ENCODE measurements at places on chromosomes 6 and 20.

DNA sequence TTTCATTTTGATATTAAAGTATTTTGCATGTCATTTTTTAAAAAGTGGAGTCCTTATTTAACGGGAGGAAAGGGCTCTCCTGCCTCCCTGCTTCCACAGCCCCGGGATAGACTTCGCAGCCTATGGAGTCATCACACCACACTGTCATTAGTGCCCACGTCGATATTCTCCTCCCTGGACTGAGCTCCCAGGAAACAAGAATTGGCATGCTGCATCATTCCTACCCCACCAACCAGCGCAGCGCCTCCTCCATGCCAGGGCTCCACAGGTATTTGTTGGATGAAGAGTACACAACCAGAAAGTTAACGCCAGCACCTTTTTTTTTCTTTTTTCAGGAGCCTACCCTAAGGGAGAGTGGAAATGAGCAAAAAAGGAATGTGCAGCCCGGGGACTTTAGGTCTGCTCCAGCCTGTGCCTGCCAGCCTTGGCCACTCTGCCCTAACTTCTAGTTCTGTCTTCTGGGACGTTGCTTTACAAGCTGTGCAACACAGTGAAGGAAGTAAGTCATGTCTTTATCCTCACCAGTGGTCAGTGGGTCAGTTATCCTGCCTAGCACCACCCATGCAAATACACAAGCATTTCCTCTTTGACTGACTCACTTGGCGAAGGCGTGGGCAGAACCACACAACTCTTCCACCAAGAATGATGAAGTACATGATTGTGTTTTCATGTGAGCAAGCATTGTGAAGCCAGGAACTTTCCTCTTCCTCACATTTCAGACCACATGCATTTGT lies 180.7 kb upstream of the UST start:
- no peak for DNase-seq

- DNase-seq: no peak
Observed at GRCh38 chr6:156250593-156250992, 526.6 kb upstream of the ARID1B start.

DNA sequence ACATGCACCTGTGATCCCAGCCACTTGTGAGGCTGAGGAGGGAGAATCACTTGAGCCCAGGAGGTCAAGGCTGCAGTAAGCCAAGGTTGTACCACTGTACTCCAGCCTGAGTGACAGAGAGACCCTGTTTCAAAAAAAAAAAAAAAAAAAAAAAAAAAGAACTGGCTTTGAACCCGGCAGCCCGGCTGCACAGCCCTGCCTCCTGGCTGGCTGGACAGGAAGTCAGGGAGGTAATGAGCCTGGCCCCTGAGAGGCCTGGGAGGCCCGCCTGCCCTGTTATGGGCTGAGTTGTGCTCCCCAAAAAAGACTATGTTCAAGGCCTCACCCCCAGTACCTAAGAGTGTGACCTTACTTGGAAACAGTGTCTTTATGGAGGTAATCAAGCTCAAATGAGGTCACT lies 65.6 kb downstream of the ABHD12 start:
- DNase-seq: no peak

DNA sequence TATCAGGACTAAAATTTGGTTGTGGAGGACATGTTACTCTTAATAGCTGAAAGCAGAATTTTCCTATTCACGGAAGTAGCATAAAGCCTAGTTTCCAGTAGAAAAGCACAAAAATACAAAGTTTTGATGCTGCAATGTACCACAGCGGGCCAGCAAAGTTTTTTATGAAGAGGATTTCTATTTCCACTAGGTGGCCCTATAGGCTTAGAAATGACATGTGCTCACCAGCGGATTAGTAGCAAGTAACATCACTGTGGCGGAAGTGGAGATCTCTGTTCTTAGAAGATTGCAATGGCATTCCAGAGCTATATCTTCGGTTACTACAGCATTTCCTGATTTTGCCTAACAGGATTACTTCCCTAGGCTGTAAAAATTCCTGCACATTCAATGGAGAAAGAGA lies 1219.0 kb upstream of the EYS start:
- no peak for DNase-seq

DNA sequence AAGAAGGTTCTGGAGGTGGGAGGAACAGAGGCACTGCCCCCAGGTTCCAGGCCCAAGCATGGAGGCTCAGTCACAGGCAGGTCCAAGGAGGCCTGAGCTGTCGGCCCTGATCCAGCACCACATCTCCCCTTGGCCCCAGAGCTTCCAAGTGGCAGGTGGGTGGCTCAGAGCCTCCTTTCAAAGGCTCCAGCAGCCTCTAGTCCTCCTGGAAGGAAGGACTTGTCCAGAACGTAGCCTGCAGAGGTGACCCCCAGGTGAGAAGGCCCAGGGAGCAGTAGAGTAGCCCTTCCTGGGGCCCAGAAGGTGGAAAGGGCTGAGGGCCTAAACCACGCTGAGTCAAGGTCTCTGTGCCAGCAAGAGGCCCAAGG lies 7.7 kb downstream of the TFEB start:
- no peak for DNase-seq

- no peak for DNase-seq
Observed at GRCh38 chr6:150632785-150633485, 33.2 kb downstream of the PLEKHG1 start.

DNA sequence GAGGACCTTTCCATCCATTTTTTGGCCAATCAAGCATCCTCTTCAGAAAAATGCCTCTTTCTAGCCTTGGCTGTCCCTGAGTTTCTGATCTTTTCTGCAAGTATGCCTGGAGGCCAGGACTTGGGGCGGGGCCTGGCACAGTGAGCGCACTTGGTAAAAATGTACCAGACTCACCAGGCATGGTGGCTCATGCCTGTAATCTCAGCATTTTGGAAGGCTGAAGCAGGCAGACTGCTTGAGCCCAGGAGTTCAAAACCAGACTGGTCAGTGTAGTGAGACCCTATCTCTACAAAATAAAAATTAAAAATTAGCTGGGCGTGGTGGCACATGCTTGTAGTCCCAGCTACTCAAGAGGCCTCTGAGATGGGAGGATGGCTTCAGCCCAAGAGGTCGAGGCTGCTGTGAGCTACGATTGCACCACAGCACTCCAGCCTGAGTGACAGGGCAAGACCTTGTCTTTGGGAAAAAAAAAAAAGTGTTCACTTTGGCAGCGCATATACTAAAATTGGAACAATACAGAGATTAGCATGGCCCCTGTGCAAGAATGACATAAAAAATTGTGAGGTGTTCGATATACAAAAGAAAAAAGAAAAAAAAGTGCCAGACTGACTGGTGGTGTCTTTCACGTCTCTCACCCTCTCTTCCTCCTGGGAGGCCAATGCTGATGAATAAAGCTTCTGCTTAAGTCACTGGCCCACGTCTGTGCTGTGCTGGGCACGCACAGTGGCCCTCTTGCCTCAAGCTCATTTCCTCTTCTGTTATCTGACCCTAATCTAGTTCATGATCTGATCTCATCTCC lies 18.1 kb upstream of the SLC9A8 start:
- DNase-seq: no peak

DNA sequence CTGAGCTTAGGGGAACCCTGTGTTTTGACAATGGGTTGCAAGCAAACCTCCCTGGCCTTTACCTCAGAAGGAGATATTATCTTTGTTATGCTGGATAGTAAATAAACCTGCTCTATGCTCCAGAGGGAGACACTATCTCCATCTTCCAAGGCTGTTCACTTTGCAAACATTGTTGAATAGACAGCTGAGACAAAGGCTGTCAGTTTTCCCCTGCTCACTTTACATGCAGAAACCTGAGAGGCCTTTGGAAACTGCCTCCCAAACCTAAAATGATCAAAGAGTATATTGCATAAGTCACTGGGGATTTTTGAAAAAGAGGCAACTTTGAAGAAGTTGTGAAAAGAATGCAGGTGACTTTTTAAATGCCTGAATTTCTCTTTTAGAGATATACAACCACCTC lies 61.6 kb downstream of the MRAP2 start:
- DNase-seq: no peak

- peak; percentile 62 for DNase-seq
Observed at GRCh38 chr20:10511509-10512251, 76.6 kb downstream of the SLX4IP start.

DNA sequence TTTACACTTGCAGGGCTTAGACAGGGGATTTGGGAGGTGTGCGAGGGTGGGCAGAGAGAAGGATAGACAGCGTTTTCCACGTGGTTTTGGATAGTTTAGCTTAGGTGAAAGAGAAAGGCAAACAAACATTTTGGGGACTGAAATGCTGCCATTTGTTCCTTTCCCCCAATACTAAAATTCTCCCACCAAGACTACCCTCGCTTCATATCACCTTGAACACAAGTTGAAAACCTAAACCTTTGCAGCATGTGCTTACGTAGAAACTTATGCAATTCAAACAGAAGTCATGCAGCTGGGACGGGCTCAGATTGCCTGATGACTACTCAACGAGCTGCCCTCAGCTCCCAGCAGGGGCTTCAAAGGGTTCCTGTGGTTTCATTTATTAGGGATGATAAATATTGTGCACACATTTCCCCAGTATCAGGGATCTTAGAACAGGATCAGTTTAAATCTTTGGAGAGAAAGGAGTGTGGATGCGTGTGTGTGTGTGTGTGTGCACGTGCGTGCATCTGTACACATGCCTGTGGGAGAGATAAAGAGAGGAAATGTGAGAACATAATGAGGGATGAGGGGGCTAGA lies 77.3 kb downstream of the SLC22A23 start:
- peak; percentile 6 for DNase-seq

GRCh38 chr6:31060145-31060544 lies 49.9 kb downstream of the MUC22 start:
- no peak for DNase-seq

DNA sequence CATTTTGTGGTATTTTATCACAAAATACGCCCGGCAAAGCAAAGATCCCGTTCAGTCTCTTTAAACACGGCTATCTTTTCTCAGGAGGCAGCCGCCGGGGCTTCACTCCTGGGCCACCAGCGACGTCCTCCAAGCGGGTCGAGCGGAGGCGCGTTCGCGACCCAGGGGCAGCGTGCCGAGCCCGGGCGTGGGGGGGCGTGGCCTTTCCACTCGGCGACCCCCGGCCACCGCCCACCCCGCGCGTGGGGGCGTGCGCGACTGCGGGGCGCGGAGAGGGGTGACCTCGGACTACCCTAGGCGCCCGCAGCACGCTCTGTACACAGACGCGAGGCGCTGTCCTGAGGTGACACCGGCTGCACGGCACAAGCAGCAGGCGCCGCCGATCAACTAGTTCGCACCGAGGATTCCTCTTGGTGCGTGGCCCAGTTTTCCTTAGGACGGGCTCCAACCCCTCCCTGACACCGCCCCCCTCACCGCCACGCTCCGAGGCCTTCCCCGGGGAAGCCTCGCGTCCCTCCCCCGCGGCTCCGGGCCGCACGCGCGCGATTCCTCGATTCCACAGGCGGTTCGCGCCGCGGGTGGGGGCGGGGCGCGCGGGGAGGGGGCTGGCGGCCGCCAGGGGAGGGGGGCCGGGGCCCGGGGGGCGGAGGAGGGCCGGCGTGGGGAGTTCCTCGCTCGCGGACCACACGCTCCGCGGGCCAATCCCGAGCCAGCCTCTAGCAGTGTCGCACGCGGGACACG lies 1.1 kb upstream of the JARID2 start:
- peak; percentile 81 for DNase-seq

- DNase-seq: no peak
Observed at GRCh38 chr6:35719404-35719829, 17.4 kb upstream of the ARMC12 start.

DNA sequence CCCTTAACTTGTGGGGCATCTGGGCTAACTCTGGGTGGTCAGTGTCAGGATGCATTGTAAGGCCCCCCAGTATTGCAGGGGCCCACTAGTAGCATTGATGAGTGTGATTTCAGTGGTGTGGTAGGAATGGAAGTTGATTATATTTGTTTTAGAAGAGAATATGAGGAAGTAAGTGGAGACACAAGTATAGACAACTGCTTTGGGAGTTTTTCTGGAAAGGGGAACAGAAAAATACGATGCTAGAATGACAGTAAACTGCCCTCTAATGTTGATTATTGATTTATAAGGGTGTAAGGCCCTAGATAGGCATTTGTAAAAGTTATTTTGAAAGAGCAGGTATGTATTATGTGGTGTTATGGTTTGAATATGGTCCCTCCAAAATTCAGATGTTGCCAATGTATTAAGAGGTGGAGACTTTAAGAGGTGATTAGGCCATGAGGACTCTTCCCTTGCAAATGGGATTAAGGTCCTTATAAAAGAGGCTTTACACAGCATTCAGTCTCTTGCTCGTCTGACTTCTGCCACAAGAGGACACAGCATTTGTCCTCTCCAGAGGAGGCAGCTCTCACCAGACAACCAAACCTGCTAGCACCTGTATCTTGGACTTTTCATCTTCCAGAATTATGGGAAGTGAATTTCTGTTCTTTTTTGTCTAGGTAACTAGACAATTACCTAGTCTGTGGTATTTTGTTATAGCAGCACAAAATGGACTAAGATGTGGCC lies 135.9 kb upstream of the DTNBP1 start:
- DNase-seq: no peak

DNA sequence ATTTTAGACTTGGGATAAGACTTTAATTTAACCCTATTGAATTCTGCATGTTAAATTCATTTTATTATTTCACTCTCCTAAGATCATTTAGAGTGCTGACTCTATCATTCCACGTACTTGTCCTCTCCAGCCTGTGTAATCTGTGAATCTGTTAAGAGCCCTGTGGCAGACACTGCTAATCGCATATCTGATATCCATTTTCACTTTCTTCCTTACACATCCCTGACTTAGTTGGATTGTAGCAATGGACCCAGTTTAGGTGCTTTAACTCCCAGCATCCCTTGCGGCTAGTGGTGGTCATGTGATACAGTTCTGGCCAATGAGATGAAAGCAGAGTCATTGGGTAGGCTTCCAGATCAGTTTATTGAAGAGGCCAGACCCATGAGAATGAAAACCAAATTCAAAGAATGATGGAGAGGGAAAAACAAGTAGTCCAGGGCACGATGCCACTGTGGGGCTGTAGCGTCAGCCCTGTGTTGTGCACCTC lies 57.2 kb upstream of the SOX4 start:
- DNase-seq: no peak

DNA sequence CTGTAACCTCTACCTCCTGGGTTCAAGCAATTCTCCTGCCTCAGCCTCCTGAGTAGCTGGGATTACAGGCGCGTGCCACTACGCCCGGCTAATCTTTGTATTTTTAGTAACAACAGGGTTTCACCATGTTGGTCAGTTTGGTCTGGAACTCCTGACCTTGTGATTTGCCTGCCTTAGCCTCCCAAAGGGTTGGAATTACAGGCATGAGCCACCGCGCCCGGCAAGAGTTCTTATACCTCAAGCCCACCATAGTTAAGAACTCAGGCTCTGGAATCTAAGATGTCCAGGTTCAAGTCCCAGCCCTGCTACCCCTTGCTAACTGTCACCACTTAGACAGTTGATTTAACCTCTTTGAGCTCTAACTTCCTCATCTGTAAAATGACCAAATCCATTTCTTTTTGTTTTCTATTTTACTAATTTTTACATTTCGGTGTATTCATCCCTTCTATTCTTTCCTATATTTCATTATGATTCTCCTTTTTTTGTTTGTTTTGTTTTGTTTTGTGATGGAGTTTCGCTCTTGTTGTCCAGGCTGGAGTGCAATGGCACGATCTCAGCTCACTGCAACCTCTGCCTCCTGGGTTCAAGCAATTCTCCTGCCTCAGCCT lies 104.8 kb upstream of the ZNF217 start:
- no peak for DNase-seq

Data from NCI-H1417 (cell line).